ENCODE measurements at places on chromosomes 7 and 10.

GRCh38 chr7:129859183-129859582 lies 93.6 kb downstream of the UBE2H start:
- no peak for DNase-seq

- DNase-seq, result no peak
Observed at GRCh38 chr7:73730485-73730884, 8.1 kb downstream of the ABHD11 start.

- DNase-seq, result no peak
Observed at GRCh38 chr10:93139059-93139655, 65.5 kb downstream of the CYP26A1 start.

GRCh38 chr7:31648880-31649279 lies 38.1 kb upstream of the PPP1R17 start:
- DNase-seq, result no peak

GRCh38 chr10:79139124-79139835 lies 70.5 kb downstream of the ZMIZ1 start:
- no peak for DNase-seq

- DNase-seq, result no peak
Observed at GRCh38 chr7:38427279-38427955, 154.0 kb upstream of the TARP start.

GRCh38 chr7:69654849-69655707 lies 56.8 kb downstream of the AUTS2 start:
- DNase-seq, result no peak
